Thoracic aorta (tissue), 2 donors: ENCODE measurements at places on chromosomes 4 and X. TPM values are rescaled to one million over a fixed set of nuclear protein-coding genes. Genes with fewer than 3 reads are reported as not detected.

DNA sequence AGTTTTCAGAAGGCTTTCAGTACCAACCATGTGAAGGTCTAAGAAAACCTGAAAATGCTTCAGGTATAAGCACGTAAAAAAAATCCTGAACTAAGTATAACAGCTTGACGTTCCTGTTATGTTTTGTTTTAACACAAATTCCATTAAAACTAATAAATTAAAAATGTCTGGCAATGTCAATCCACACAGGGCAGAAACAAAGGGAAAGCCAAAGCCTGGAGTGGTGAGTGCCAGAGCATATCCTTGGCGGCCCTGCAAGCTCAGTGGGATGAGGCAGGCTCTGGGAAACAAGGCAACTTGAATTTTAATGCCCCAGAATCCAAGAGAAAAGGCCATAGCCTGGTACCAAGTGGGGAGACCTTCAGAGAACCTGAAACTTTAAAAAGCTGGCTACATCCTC, 78.2 kb downstream of the EPHA5 start:
- H3K27ac ChIP-seq: no peak overlapping the region
- no peak overlapping the region for H3K4me3 ChIP-seq
- H3K27me3 ChIP-seq: no peaks in the 10 kb centered on the region
- no peak for DNase-seq
- H3K4me1 ChIP-seq: no peaks in the 10 kb centered on the region

The NXF2 gene
- total RNA-seq: not detected

The FHL1 gene
- total RNA-seq: 3,147 TPM

The SPOCK3 gene
- not detected for total RNA-seq
